ENCODE measurements at places on chromosomes 11 and 22.

GRCh38 chr22:35561796-35562526 lies 21.3 kb downstream of the RASD2 start:
- no peak for DNase-seq

- DNase-seq: no peak
Observed at GRCh38 chr11:12420706-12421105, 43.3 kb downstream of the PARVA start.

DNA sequence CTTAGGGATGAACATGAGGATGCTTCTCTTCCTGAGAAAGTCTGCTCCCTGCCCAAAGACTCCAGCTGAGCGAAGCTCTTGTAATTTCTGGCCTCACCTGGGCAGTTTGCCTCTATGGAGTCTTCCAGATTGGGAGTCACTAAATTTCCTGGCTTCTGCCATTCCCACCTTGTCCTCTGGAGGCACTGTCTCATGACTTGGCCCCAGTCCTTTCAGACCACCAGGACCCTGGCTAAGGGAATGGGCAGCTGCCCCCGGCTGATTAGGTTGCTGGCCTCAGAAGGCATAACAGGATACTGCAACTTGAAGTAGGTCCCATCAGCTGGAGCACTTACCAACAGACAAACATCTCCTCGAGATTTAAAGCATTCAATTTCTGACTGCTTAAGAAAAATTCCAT lies 128.1 kb upstream of the SPON1 start:
- DNase-seq: no peak

DNA sequence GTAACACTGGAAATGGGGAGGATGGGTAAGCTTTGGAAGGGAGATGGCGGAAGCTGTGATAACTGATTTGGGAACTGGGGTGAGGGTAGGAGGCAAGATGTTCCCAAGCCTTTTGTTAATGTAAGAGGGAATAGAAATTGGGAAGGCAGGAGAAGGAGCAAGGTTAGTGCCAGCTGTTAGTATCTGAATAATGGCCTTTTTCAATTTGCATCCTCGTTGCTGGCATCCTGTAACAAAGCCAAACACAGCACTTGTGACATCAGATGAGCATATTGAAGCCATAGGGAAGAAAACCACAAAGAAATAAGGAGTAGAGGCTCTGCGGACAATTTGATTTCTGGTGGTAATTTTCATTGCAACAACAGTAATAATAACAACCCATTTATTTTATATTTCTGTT lies 70.9 kb upstream of the CLMP start:
- no peak for DNase-seq

- DNase-seq: no peak
Observed at GRCh38 chr11:42021911-42022310, 562.5 kb upstream of the LRRC4C start.

GRCh38 chr11:23280088-23280487 lies 419.8 kb upstream of the CCDC179 start:
- DNase-seq: no peak

- no peak for DNase-seq
Observed at GRCh38 chr11:83692675-83693074, 406.5 kb upstream of the CCDC90B start.

DNA sequence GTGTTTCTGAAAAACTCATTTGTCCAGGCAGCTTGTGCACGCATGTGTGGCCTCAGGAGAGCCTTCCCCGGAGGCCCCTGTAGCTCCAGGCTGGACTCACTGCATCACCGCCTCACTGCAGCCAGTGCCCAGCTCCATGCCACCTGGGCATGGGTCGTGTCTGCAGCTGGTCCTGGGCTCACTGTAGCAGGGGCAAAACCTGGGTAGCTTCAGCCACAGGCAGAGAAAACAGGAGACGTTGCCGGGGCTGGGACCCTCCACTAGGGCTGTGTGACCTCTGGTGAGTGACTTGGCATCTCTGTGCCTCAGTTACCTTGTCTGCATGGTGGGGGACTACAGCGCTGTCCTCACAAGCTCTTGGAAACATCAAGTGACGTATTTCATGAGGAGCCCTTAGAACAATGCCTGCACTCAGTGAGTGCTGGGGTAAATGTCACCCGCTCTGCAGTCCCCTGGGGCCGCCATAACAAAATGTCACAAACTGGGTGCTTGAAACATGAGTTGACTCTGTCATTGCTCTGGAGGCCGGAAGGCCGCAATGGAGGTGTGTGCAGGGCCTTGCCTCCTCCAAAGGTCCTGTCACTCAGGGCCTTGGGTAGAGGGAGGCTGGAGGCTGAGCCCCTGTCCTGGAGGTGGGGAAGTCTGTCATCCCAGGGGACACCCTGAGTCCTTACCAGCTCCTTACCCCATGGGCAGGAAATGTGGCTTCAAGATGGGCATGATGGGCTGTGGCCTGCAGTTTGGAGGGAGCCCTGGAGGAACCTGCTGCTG lies 488.7 kb downstream of the TBC1D22A start:
- DNase-seq: no peak

GRCh38 chr11:30801357-30801756 lies 215.2 kb upstream of the MPPED2 start:
- no peak for DNase-seq

DNA sequence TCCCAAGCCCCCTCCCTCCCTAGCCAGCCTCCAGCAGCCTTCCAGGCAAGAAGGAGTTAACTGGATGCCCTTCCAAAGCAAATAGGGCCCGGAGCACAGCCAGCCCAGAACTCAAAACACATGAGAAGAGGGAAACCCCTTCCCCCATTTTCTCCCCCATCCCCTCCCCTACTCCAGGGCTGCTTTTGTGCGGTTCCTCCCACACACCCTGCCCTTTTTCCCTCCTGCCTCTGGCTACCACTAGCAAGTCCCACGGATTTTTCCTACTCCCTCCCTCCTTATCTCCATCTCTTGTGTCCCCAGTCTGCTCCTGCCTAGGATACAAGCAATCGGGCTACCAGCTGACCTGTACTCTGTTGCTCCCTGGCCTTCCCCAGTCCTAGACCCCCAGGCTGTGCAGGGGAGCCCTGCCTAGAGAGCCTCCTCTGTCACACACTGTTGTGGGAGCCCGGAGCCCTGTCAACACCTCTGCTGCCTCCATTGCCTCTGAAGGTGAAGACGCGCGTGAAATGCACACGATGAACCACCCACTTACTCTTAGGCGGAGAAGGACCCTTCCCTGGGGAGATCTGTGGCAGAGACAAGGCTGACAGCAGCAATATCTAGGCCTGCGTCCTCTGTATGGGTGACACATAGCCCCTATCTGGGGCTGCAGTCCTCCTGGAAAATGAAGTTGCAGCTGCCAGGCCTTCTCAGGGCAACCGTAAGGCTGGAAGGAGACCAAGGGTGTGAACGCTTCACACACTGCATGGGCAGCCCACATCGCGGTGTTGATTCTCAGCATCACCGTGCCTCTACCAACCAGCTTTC lies 282.8 kb downstream of the MN1 start:
- DNase-seq: no peak

- no peak for DNase-seq
Observed at GRCh38 chr11:58658623-58659022, 36.2 kb downstream of the CNTF start.

DNA sequence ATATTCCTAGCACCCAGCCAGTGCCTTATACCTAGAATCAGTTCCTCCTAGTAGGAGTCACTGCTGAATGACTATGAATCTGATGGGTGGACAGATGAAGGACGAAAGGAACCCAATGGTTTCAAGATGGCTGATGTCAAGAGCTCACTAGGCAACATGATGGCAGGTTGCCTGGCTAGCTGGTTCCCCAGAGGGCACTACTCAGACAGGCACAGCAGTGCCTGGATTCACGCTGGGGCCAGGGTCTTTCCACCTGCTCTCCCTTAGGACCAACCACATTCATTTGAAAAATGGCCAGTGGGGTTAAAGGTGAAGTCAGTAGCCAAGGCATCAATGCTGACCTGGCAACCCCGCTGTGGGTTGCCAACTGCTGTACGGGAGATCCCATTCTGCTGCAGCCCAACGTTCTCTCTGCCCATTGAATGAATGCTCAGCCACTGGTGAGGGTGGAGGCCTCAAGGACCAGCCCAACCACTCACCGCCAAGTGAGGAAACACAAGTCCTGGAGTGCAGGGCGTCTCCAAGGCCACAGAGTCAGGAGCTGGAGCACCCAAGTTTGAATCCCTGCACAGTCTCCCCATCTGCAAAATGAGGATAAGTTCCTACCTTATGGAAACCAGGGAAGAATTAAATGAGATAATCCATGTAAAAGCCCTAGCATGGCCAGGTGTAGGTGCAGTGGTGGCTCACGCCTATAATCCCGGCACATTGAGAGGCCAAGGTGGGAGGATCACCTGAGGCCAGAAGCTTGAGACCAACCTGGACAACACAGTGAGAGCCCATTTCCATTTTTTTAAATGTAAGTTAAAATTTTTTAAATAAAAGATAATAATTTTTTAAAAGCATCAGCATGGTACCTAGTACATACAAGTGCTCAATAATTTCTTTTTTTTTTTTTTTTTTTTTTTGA lies 12.4 kb downstream of the MYH9 start:
- DNase-seq: no peak

GRCh38 chr22:42642806-42643633 lies 2.6 kb upstream of the ATP5MGL start:
- DNase-seq: no peak

DNA sequence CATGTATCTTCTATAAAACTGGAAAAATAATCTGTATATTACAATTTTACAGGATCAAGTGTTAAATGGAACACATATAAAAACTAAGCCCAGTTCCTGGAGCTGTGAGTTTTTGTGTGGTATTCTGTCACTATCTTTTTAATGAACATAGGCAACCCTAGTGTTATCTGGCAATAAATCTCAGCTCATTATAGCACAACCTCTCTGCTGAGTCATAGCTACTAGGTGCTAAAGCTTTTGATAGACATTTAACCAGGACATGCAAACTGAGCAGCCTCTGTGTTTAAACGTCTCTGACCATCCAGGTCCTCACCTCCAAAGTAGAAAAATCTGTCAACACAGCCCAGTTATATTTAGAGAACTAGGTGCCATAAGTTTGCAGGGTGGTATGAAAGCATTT lies 91.0 kb upstream of the CARD18 start:
- no peak for DNase-seq

GRCh38 chr22:28942801-28943500 lies 59.6 kb downstream of the ZNRF3 start:
- no peak for DNase-seq

GRCh38 chr11:102343809-102344208 lies 3.2 kb upstream of the BIRC2 start:
- no peak for DNase-seq

DNA sequence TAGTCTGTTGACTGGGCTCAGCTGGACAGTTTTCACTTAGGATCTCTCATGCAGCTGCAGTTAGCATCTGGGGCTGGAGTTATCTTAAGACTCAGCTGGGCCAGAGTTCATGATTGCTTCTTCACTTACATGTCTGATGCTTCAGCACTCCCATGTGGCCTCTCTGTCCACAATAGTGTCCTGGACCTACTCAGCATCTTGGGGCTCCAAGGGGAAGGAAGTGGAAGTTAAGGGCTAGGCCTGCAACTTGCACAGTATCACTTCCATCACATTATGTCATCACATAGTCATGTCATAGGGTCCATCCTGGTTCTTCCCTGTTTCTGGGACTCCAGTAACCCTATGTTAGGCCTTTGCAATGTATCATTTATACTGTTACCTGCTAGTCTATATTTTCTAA lies 115.9 kb downstream of the C11orf65 start:
- DNase-seq: no peak

DNA sequence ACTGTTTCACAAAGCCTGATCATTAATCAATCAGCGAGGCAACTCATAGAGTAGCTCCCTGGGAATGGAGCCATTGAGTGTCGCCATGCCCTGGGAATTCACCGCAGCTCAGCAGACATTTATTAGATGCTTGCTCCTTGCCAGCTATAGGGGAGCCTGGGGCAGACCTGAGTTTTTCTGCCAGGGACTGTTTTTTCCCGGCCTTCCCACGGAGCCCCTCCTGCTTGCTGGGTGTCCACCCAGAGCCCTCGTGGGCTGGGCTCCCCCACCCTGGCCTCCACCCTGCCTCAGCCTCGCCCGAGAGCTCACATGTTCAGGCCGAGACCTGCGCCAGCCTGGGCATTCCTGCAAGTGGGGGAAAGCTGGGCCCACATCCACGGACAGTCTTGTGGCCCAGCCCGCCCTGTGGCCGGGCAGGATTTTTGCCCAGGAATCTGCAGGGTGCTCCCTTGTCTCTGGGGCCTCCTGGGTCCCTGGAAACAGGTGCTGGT lies 64.9 kb downstream of the SMIM38 start:
- DNase-seq: no peak

DNA sequence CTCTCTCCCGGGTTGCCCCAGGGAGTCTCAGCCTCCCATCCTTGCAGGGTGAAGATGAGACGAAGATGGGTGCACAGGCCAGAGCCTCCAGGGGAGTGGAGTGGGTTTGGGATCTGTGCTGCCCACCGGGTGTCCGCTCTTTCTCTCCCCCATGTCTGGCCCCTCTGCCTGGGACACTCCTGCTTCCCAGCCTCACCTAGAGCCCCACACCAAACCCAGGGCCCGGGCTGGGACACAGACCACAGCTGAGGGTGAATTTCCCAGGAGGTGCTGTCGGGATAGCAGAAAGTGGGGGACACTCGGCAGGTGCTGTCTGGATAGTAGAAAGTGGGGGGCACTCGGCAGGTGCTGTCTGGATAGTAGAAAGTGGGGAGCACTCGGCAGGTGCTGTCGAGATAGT lies 25.0 kb upstream of the KRTAP5-7 start:
- no peak for DNase-seq

GRCh38 chr11:20775331-20775730 lies 105.9 kb downstream of the NELL1 start:
- DNase-seq: no peak

DNA sequence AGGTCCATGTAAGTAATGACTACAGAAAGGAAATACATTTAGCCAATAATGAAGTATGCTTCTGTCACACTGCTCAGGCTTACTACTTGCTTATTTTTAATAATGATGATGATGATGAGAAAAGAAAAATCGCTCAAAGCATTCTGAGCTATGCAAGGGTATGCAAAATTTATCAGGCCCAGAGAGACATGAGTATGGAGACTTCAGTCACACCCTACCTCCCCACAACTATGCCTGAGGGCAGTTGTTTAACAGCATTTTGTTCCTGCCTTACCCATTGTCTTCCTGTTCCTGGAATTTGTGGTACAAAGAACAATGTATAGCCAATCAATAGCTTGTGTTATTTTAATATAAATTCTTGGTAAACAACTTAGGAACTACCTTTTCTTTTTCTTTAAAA lies 232.6 kb upstream of the ZBED5 start:
- DNase-seq: no peak

DNA sequence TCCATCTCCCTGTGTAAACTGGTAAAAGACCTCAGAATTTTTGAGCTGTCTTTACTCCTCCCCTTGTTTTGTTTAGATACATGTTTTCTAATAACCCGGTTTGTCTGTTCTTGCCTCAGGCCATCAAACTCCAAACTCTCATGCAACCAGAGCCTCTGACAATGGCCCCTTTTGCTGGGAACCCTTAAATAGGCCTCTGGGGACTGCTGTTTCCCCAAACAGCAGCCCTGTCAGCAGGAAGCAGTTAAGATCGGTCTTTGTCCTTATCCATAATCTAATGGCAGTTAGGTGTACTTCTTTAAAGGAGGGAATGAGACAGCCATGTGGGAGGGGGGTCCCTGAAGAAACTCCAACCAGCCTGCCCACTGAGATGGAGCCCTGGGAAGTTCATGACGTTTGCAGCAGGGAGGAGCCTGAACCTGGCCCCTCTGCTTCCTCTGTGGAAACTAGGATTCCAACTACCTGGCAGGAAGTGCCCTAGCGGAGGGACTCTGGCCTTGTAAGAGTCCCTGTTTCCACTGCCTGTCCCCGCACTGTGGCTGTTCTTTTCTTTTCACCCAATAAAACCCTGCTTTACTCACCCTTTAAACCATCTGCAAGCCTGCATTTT lies 1354.4 kb downstream of the LRRC4C start:
- no peak for DNase-seq

- DNase-seq: no peak
Observed at GRCh38 chr11:131481303-131481702, 110.9 kb downstream of the NTM start.

- no peak for DNase-seq
Observed at GRCh38 chr11:103370076-103370475, 260.9 kb downstream of the DYNC2H1 start.

Data from smooth muscle cell of the brain vasculature (primary cell).